ENCODE measurements at places on chromosomes 6 and 20.
A peak's percentile ranks its signal among the peaks of the same experiment; 100 is the strongest.

GRCh38 chr20:6355754-6356451 is 233.1 kb upstream of the FERMT1 start:
- no peak for DNase-seq

DNA sequence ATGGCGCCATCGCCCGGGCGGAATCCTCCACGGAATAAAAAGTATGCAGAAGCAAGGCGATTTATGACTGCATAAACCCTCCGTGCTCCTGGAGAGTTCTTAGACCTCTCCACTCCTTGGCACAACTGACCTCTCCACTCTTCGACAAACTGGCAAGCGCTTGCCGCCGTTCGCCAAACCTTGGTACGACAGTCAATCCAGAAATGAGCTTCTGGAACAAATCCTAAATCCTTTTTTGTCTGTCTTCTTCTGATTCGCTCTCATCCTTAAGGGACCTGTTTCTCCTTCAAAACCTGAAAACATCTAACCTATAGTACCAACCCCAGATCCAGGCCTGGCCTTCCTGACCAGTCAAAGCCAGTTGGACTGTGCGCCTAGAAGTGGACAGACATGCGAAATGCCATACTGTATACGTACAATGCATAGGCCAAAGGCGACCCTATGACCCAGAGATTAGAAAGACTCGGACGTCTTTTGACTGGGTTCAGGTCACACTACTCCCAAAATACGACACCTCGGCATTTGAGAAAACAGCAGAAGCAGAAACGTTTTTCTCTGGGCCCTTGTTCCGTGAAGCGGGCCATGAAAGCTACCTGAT is 59.4 kb downstream of the TRIM27 start:
- DNase-seq, result no peak

GRCh38 chr6:112906726-112907125 is 559.6 kb downstream of the RFPL4B start:
- DNase-seq, result no peak

GRCh38 chr6:132236744-132237143 is 164.5 kb downstream of the MOXD1 start:
- no peak for DNase-seq

- DNase-seq, result no peak
Measured at GRCh38 chr6:35491558-35492257, 5.2 kb downstream of the TEAD3 start.

DNA sequence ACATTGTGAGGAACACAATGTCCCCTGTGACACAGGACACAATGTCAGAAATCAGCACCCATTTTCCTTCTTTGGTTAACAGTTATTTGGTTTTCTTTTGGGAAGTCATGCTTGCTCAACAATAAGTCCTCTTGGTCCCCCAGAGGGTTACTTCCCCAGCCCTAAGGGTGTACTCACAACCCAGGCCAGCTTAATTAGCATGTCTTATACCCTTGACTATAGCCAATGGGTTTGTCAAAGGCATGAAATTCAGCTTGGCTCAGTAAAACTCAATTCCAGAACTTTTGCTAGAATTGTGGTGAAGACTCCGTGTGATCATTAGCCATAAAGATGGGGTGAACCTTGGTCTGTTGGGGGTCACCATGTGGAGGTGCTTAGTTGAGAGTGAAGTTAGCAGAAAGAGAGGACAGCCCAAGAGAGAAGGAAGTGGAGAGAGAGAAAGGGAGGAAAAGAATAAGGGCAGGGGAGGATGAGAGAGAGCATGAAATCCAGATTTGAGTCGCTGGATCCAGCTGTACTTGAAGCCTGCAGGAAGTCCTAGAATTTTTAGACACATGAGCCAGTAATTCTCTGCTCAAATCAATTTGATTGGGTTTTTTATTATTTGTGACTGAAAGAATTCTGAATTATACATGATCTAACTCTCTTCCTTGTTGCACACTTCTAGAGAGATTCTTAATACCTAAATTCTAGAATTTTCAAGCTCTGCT is 321.3 kb upstream of the JAG1 start:
- no peak for DNase-seq

- DNase-seq, result no peak
Measured at GRCh38 chr20:42846784-42847490, 342.8 kb downstream of the PTPRT start.

DNA sequence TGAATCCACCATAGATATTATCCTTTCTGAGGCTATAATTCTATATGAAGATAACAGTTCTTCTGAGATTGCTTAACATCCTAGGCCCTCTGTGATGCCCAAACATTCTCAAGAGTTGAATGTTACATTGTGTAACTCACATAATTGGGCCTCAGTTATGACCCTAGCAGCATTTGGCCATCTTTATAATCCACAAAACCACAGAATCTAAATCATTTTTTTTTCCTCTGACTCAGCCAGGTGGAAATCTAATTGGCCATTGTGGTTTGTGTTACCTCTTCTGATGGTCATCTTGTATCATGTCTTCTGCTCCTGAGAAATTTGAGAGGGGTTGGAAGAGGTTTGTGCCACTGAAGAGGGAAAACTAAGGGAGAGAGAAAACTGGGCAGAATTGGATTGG is 99.5 kb downstream of the LINC00237 start:
- DNase-seq, result no peak

DNA sequence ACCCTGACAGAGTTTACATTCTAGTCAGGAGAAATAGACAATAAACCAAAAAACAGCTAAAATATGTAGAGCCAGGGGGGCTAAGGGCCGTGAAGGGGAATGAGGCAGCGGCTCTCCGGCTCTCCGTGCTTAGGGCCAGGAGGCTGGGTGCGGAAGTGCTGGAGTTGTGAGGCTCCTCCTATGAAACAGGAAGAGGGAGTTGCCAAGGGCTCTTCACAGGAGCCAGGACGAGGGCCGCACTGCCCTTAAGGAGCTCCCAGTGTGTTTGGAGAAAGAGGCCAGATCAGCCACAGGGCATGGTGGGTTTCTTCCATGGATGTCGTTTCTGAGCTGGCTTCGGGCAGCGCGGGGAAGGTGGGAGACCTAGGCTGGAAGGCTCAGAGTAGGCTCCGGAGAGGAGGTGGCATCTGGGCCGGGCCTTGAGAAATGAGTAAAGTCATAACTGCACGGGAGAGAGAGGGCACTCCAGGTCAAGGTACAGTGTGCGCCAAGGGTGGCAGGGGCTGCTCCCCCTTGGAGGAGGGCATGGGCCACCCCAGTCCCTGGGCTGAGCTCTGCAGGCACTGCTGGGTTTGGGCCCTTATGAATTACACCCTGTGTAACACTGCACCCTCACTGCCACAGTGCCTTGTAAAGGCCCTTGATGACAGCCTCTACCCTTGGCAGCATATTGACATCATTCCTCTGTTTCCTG is 20.8 kb upstream of the MLN start:
- no peak for DNase-seq

- DNase-seq, result no peak
Measured at GRCh38 chr6:25468881-25469280, 183.1 kb upstream of the SCGN start.

DNA sequence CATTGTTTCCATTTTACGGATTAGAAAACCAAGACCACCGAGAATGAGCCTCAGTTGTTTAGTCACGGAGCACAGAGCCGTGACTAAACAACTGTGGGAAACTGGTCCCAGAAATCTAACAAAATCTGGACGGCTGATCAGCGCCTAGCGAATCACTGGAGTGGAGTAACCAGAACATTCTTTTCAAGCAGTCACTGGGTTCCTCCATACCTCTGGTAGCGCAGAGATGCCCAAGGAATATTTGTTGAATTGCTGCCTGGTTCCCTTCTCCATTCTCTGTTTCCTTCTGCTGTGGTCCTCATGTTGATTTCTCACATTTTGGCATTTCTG is 62.0 kb downstream of the GPX5 start:
- no peak for DNase-seq

DNA sequence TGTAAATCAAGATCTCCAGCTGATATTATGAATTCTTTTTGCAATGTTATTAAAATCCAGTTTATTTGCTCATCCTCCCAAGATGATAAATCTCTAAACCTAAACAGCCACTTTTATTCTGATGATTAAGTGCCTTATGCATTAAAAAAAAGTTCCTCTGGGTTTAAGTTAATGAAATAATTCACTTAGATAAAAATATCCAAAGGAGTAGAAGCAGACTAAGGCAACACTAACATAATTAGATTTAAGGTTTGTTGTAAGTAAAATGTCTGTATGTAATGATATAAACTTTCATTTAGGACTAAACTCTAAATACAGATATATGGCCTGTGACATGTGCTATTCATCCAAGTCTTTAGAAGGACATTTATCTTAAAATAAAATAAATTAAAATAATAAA is 457.2 kb downstream of the TENT5A start:
- no peak for DNase-seq

DNA sequence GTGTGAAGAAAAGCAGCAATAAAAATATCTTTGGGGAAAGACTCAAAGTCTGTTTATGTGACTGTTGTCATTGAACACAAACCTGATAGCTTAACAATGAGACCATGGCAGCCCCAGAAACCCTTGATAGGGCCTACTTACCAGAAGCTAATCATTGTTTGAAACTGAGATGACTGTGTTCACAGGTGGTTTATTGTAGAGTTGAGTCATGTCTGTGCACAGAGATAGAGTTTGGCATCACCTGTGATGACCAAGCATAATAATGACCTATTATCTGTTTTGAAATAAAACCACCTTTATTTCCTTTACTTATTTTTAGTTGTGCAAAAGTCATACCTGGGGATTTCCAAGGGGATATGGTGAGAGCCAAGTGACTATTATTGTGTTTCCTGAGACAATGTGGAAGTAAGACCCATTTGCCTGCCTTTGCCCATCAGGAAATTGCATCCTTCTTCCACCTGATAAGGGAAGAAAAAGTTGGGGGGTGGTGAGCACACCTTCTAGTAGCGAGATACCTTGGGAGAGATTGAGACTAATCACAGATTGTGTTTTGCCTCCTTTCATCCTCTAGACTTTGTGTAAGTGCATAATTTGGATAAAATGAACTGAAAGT is 456.9 kb upstream of the JAG1 start:
- no peak for DNase-seq

- DNase-seq, result no peak
Measured at GRCh38 chr6:90730151-90730673, 143.3 kb upstream of the MAP3K7 start.

GRCh38 chr20:43444107-43444506 is 13.6 kb upstream of the SRSF6 start:
- no peak for DNase-seq

DNA sequence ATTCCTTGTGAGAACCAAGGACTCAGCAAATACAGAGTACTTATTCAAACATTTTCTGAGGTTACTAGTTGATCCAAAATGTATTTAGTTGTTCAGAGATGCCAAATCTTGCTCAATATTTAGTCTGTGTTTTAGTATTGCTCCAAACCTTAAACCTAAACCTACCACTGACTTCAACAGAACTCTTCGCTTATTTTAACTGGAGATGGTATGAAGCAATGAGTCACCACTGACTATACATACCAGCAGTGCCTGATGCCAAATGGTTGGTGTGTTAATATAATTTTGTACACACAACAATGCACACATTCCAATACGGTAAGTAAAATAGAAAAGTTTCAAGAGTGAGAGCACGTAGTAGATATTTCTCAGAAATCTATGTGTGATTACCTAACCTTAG is 1.9 kb upstream of the SPTLC3 start:
- DNase-seq, result no peak

DNA sequence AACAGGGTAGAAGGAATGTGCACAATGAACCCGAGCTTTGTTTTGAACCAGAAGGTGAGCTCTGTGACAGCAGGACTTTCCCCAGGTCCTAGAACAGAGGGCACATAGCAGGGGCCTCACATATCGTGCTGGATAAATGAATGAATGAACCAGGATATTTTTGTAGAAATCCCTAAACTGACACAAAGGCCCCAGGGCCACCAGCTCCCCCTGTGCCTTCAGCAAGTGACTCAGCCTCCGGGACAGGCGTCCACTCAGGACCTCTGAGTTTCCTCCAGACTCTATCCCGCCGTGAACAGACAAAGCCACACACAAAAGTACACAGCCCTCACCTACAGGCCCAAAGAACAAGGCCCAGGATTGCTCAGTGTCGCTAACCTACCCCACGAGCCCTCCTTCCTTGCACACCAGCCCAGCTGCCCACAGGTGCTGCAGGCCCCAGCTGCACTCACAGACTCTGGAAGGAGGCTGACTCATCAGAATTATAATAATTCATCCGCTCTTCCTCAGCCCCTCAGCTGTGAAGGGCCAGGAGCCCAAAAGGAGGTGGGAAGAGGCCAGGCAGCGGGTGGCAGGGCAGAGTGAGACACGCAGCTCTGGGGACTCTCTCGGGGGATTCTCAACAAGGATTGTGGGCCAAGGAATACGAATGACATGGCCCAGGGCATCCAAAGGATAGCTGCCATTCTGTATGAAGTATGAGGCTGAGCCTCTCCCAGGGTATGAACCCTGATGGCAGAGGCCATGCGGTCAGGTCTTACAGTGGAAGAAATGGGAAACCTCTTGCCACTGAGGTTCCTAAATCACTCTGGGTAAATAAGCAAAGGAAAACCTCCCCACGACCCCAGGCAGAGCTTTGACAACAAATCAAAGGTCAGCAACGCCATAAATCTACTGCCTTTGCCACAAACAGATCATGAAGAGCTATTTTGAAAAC is 40.9 kb downstream of the SUMO4 start:
- no peak for DNase-seq

- no peak for DNase-seq
Measured at GRCh38 chr6:88856566-88856965, 106.9 kb downstream of the RNGTT start.

DNA sequence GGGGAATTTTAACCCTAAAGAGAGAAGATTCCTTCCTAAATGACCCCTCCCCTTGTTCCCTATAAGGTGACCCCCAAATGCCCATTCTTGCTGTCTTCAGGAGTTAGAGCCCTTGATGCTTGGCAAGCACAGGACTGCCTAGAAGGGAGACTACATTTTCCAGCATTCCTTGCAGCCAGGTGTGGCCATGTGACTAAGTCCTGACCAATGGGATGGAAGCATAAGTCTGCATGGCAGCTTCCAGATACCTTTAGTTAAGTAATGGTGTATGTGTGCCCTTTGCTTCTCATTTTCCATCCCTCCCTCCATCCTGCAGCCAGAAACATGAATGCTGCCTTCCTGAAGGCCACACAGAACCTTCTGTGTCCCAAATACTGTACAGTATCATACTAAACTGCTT is 5.5 kb downstream of the BFSP1 start:
- DNase-seq, result peak; percentile 12

DNA sequence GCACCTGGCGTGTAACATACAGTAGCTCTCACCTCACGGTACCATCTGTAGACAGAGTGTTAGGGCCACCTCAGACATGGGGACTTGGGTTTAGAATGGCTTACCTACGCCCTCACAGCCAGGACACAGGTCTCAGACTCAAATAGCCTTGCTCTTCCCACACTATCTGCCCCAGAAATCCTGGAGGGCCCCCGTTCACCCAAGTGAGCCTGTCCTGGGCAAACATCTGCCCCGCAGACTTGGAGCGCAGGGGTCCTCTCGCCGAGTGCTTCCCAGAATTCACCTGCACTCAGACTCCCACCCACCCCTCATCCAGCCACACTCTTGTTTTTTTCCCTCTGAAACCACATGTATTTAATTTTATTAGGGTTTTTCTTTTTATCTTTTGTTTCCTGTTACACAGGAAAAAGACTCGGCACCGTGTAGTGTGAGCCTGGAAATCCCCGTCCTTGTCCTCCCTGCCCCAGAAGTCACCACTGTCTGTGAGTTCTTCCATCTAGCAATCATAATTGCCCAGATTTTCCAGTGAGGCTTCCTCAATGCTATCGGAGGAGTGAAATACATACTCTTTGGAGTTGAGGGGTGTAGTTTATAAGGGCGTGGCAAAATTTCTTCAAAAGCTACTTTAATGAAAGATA is 17.1 kb upstream of the MAP1LC3A start:
- DNase-seq, result peak; percentile 38
